ELF-1 (cell line): ENCODE measurements at places on chromosomes 7 and 10.

DNA sequence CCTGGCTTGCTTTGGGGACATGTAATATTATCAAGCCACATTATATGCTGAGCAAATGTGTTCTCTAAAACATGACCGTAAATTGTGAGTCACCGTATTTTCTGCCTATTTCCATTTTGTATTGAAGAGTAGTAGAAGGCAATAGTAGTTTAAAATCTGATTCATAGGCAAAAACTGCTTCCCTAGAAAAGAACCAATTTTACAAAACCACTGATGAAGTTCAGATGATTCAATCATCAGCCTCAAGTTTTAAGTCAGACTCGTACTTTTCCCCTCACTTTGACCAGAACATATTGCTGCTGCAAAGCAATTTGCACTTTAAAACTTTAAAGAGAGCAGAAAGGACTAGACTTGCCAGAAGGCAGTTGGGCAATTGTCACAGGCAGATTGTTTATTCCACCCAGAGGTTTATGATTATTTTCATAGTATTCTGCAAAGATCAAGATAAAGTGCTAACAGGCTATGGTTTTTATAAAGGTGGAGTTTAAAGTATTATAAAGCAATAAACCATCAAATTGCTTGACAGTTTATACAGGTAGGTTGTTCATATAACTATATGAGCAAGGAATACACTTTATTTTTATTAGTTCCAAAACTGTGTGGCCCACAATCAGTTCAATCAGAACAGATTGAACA lies 168.2 kb downstream of the ETV1 start:
- DNase-seq: no peak

DNA sequence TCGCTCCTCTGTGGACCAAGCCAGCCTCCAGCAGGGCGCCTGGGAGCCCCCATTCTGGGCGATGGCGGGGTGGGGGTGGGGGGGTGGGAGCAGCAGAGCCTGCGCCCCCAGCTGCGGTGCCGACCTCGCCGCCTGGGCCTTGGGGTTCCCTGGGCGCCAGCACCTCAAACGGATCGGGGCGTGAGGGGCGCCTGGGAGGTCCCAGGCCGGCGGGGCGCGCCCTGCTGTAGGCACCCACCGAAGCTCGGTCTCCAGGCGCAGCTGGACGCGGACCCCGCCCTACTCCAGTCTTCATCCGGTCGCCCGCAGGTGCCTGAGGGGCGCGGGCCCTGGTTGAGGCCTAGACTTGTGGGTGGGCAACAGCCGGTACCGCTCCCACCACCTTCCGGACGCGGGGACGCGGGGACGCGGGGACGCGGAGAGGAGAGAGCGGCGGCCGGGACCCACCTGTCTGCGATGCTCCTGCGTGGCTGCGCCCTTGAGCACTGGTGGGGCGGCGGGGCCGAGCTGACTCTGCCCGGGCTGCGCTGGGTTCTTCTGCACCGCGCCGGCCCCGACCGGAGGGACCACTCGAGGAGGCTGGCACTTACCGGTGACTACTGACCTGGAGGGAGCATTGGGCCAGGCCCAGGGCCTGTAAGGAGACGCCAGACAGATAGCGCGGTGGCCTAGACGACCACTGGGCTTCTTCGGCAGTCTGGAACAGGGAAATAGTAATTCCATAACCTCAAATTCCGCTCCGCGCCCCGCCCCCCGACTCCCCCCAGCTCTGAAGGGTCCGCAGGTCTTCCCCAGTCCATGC lies 5.5 kb upstream of the KCP start:
- no peak for DNase-seq

- no peak for DNase-seq
These were observed 40.2 kb upstream of the TES start for GRCh38 chr7:116170180-116170579.

GRCh38 chr7:112149734-112150133 lies 56.5 kb downstream of the DOCK4 start:
- DNase-seq: no peak

DNA sequence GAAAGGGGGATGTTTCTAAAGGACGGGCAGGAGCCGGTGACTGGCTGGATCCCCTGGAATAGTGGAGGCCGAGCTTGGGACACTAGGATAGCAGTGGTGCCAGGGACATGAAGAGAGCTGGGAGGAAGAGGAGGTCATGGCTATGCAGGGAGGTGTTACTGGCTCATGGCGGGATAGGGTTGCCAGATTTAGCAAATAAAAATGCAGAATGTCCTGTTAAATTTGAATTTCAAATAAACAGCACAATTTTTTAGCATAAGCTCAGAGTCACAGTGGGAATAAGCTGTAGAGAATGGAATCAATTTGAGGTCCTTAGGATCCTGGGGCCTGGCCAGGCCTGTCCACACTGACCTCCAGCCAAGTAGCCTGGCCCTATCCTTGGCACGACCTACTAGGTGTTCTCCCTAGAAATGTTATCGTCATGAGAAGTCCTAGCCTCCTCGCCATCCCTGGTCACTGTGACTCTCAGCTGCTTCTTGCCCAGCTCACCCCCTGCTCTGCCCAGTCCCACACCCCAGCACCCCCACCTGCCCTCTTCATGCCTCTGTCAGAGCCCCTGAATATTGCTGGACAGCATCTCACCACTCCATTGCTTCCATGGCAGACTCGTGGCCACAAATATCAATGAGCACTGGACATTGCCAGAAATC lies 7.6 kb upstream of the KCP start:
- no peak for DNase-seq

DNA sequence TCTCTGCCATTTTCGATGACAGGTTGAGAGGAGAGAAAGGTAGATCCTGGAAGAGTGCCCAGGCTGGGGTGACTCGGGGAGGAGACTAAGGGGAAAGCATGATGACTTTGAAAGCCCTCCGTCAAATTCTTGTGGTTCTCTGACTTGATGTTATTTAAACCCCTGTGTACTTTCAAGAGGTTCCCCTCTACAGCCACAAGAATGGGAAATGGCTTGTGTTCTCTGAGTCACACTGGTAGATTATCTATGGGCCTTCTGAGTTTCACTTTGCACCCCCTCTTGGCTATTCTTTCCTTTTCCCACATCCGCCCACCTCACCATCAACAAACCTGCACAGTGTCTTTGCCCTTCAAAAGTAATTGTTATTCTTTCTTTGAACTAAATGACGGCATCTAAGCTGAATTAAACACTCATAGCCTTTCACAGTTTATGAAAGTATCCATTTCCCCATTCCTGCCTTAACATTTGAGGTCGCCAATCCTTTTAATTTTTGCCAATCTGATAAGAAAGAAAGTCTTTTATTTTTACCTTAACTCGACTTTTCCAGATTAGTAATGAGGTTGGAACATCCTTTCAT lies 24.1 kb downstream of the PRF1 start:
- DNase-seq: no peak

DNA sequence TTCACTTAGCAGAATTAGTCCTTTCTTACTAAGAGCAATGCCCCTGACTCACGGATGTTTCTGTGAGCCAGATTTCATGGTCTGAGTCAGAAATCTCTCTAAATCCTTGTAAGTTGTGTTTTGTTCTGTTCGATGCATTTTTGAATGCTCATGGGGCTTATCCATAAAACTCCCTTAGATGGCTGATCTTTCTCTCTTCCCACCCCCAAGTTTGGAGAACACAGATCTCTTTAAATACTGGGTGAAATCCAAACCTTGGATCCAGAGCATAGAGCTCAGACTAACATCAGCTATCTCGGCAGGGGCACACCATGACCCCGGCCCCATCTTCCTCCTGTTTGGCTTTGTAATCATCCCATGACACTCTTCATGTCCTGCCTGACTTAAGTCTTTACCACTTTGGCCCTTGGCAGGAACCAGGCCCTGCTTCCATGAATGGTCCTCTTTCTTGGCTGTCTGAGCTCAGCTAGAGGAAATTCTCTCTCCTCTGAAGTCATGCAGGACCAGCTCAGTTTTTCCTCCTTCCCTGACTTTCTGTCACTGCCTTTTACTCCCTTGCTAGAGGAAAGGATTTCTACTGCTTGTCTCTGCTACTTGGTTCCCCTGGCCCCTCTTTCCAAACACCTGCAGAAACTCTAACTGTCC lies 120.4 kb upstream of the RAB11FIP2 start:
- no peak for DNase-seq

- no peak for DNase-seq
These were observed 85.0 kb downstream of the PODXL start for GRCh38 chr7:131471250-131472004.

DNA sequence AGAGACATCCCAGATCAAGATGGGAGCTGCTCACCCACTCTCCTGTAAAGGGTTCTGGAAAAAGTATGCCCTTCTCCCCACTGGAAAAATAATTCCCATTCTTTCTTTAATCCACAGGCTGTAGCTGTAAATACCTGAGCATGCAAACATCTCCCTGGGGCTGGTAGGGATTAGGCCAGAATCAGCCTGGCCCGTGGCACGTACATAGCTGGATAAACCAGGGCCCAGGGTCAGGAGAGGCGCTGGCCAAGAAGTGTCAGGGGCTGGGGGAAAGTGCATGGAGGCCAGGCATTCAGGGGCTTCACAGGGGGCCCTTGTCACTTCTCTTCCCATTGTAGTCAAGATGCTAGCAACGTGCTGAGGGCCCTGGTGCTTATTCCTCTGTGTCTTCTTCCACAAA lies 30.7 kb upstream of the AQP1 start:
- DNase-seq: peak; percentile 74

DNA sequence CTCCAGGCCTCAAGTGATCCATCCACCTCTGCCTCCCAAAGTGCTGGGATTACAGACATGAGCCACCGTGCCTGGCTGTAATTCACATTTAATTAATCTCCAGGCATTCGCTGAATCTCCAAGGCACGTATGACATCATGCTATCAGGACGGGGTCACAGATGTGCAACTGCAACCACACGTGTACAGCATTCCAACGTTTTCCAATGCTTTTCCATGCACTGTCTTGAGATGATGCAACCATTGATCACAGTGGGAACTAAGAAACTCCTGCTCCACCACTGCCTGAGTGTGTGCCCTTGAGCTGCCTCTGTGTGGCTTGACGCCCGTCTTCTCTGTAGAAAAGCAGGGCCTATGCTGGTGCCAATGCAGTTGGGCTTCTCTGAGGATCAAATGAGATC lies 119.8 kb upstream of the LYZL2 start:
- DNase-seq: no peak

DNA sequence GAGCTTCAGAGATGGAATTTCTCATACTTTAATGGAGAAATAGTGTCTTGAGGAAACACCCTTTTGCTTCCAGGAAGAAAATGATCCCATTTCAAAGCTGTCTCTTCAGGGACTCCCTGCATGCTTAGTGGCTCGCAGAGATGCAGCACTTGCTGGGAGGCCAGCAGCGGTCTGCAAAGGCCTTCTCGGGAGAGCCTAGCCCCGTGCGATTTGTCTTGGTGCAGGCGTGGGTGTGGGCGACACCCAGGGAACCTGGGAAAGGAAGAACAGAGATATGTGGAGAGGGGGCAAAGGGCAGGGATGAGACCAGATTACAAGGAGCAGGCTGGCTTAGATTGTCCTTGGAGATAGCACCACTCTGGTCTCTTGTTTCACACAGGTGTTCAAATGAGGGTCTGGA lies 352.3 kb upstream of the PODXL start:
- no peak for DNase-seq

GRCh38 chr10:124616836-124617130 lies 127.4 kb downstream of the FAM53B start:
- no peak for DNase-seq

- no peak for DNase-seq
These were observed 46.1 kb downstream of the ASB13 start for GRCh38 chr10:5620223-5620721.

GRCh38 chr10:102644066-102644645 lies at the start of gene TRIM8:
TRIM8 (plus strand) TSS chr10:102644479; CDS start chr10:102644618, 139 bp downstream.
- DNase-seq: no peak

GRCh38 chr7:134651991-134652390 lies 5.3 kb downstream of the BPGM start:
- no peak for DNase-seq

- no peak for DNase-seq
These were observed 122.1 kb downstream of the LRMDA start for GRCh38 chr10:75553550-75553949.

- DNase-seq: no peak
These were observed 126.1 kb upstream of the GRB10 start for GRCh38 chr7:50908628-50909290.

- peak; percentile 37 for DNase-seq
These were observed 20.9 kb downstream of the EBF3 start for GRCh38 chr10:129942936-129943715.

DNA sequence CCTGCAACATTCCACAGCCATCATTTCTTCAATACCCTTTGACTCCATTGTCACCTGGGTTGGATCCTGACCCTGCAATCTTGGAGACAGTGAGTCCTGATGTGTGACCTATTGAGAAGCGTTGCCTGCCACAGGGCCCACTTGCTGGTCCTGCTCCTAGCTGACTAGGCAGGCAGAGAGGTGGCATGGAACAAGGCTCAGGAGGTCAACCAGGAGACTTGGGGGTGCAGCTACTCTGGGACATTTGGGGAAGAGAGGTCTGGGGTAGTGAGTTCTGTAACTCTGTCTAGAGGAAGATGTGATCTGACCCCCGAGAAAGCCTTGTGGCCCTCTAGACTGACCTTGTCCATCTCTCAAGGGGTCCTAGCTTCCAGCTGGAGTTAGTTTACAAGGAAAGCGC lies 1.8 kb downstream of the ZMIZ2 start:
- DNase-seq: no peak

- no peak for DNase-seq
These were observed 98.0 kb upstream of the MBL2 start for GRCh38 chr10:52870562-52870961.

- DNase-seq: no peak
These were observed 126.5 kb upstream of the VKORC1L1 start for GRCh38 chr7:65746398-65746669.

GRCh38 chr7:22356010-22356691 lies 803 bp downstream of the RAPGEF5 start:
- DNase-seq: peak; percentile 14

GRCh38 chr7:150900675-150901074 lies 48.4 kb downstream of the AOC1 start:
- no peak for DNase-seq

GRCh38 chr7:77658928-77659327 lies 37.3 kb upstream of the RSBN1L start:
- no peak for DNase-seq

- DNase-seq: no peak
These were observed 17.5 kb downstream of the CREB3L2 start for GRCh38 chr7:137984181-137985041.

GRCh38 chr7:141421306-141421705 lies 129.9 kb upstream of the AGK start:
- no peak for DNase-seq

GRCh38 chr7:134016223-134016941 lies 110.8 kb upstream of the LRGUK start:
- DNase-seq: peak; percentile 23

DNA sequence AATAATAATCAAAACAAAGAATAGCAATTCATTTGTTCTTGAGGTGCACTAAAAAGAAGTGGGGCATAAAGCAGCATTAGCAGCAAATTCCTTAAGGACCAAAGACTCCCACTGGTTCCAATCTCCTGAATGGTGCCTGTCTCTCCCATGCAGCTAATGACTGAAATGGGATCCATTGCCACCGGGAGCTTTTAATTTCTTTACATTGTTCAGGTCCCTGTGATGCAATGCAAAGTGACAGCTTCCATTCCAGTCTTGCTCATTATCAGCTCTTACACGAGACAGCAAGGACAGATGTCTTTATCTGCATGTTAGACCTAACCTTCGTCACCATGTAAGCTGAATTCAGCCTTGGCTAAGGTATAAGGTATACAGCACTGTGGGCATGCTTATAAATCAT lies 148.1 kb downstream of the POU6F2 start:
- DNase-seq: no peak
